ENCODE measurements at places on chromosomes 13 and 19. TPM values are rescaled to one million over a fixed set of nuclear protein-coding genes. Genes with fewer than 3 reads are reported as not detected.

The CD22 gene
- total RNA-seq: not detected

The IRGC gene
- total RNA-seq: not detected

The CYP4F12 gene
- total RNA-seq: not detected

The CASP14 gene
- not detected for total RNA-seq

The KISS1R gene
- total RNA-seq: not detected

The PRR12 gene
- total RNA-seq: 4.9 TPM

The C3 gene
- total RNA-seq: 1.8 TPM

The C13orf42 gene
- total RNA-seq: not detected

The HSPB6 gene
- total RNA-seq: 22.5 TPM

The GFY gene
- not detected for total RNA-seq

The SYCN gene
- total RNA-seq: not detected

The DZIP1 gene
- total RNA-seq: 23.4 TPM

The ZNF790 gene
- total RNA-seq: 1.9 TPM

The PROZ gene
- not detected for total RNA-seq

The TGFBR3L gene
- 6.9 TPM for total RNA-seq

The BCKDHA gene
- 30.3 TPM for total RNA-seq

The ZNF254 gene
- total RNA-seq: 5.1 TPM

The GARIN5A gene
- 0.84 TPM for total RNA-seq

The FBXW9 gene
- total RNA-seq: 15.1 TPM

The CFD gene
- 7.6 TPM for total RNA-seq

All from bronchus fibroblast of lung (primary cell).